ENCODE measurements at places on chromosomes 3 and 15.

DNA sequence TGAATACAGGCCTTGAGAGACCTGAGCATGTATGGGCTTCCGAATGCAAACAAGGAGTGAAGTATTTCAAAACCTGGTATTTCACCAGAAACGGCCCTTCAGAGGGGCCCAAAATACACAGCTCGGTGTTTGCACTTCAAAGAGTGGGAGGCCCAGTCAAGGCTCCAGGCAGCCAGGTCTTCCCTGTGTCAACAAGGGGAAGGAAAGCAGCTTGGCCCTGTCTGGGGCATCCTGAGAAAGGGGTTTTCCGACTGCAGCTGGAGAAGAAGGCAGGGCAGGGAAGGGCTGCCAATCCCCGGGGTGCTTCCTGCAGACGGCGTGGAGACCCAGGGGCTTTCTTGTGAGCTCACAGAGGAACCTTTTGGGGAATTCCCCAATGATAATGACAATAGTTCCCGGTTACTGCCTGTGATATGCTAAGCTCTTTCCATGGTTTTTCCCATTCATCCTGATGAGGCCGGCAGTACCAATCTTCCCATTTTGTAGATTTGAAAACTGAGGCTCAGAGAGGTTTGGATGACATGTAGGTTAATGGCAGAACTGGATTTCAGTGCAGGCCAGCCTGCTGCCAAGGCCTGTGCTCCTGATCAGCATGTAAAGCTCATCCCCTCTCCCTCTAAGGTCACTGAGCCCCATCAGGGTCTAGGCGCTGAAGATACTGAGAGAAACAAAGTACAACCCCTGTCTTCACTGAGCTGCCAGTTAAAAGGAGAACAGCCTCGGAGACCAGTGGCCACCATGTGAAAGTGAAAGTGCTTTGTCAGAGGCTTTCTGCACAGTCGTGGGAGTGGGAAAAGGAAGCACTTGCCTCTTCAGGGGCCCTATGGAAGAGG, 43.0 kb upstream of the TLE3 start:
- DNase-seq, result peak; percentile 23

- no peak for DNase-seq
Observed at GRCh38 chr3:187705164-187705563, 2.8 kb upstream of the RTP2 start.

DNA sequence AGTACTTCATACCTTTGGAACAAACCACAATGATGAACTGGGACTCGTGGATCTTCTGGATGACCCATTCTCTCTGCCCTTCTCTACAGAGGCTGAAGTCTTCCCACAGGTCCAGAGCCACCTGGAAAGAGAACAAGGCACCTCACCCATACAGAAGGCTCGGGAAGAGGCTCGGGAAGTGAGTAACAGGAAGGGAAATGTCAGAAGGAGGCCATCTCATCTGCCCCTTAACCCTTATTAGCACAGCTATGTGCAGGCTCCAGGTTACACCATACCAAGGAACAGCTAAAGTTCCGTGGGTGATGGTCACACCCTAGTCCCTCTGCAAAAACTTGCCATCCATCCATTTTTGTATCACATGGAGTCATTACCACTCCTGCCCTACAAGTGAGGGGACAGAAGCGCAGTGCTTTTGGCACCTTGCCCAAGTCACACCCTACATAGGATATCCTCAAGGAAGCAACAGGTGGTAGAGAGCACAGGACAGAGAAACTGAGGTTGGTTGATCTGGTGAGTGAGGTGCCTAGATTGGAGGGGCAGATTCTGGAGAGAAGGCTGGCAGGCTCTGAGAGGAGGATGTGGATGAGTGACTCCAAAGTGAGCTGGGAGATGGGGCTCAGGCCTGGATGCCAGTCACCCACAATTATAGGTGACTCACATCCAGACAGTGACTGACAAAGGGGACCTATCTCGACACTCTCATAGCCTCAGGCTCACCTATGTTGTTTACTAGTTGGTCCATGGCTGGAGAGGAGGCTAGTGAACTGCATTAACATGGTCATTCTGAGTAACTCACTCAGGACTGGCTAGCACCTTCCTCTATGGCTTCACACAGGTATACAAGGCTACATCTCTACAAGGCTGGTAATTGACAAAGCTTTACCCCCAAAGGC, 38.2 kb downstream of the SPATA12 start:
- no peak for DNase-seq

DNA sequence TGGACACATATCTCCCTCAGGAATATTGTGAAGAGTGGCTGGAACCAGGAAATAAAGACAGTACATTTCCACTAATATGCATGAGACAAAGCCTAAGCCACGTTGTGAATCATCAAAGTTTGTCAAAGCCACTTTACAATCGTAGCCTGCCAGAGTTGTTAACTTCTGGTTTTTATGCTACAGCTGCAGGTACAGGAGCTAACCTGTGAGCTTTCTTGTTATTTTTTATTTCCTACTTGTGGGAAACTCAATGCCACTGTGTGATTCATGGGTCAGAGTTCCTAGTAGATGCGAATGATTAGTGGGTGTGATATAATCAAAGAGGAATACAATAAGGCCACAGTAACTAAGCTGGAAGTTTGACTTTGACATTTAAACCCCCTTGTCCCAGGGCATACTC, 44.4 kb upstream of the TEX9 start:
- DNase-seq, result no peak

DNA sequence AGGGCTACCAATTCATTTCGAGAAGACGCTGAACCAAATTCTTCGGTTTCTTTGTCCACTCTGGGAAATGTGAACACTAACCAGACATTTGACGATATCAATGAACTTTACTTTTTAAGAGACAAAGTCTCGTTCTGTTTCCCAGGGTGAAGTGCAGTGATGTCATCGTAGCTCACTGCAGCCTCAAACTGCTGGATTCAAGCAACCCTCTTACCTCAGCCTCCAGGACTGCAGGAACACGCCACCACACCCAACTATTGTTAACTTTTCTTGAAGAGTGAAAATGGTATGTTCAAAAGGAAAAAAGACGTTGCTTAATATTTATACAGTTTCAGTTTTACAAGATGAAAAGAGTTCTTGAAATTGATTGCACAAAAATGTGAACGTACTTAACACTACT, 30.6 kb downstream of the MB21D2 start:
- peak; percentile 49 for DNase-seq

- peak; percentile 43 for DNase-seq
Observed at GRCh38 chr3:182682263-182683241, 110.8 kb upstream of the ATP11B start.

DNA sequence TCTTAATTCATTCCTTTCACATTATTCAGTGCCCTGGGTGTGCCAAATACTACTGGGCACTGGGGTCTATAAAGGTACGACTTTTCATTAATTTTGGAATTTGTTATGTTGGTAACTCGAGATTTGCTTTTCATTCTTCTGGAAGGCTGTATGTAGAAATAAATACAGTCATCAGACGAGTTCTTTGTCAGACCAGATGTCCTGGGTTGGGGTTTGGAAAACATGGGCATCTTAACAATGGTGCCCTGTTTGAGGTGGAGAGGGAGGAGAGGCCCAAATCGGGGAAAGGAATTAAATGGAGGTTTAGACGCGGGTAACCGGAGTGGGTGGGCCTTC, 662 bp upstream of the GLCE start:
- no peak for DNase-seq

GRCh38 chr3:183857863-183858262, 26.8 kb downstream of the PARL start:
- DNase-seq, result no peak

DNA sequence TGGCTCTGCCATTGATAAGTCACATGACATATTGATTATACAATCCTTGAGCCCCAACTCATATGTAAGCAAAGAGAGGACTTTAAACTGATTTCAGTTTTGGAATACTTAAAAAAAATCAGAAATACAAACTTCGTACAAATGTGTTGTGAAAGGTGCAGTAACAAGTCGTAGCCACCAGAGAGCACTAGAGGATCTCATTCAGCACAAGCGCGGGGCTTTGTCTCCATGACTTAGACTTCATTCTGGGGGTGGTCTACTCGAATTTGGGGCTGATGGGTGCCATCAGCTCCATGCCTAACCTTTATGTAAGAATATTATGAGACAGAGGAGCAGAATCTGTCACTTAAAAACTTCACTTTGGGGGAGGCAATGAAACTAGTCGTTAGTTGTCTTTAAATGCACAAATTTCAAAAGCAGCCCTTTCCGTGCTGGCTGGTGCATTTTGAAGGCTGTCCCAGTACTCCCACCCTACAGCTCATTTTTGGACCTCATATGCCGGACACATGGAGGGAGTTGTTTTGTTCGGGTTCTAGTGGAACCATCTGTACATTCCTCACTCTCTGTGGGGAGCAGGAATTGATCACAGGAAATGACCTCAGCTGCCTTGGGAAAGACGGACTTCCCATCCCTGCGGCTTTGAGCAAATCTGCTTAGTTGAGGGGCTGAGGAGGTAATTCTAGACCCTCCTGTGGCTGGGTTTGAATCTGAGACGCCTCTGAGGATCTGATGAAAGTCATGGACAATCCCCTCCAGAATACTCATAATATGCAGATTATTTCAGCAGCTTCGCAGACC, 27.5 kb upstream of the MASP1 start:
- peak; percentile 67 for DNase-seq

DNA sequence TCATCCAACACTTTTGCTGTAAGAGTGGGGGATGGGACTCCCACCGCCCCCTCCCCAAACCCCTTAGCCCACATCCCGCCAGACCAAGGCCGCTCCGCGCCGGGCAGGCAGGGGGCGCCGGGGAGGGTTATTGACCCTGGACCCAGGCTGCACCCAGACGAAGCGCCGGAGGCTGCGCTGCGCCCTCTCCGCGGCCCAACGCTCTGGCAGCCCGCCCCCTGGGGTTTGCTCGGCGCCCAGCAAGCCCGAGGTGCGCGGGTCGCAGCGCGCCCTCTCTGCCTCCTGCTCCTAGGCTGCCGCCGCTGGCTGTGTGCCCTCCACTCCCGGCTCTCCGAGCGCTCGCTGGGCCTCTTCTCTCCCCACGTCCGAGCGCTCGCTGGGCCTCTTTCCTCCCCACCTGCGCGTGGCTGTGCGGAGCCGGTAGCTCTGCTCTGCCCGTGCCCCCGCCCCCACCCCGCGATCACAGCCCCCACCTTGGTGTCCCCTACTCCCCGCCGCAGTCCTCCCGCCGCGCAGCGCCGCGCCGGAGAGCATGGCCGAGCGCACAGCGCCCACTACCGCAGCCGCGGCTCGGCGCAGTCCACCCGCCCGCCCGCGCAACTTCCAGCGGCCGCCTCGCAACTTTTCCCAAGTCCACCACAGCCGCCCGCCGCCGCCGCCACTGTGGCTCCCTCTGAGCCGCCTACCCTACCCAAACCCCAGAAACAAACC, 1.2 kb downstream of the MECOM start:
- peak; percentile 60 for DNase-seq

GRCh38 chr3:24490151-24490550, 4.5 kb downstream of the THRB start:
- DNase-seq, result no peak

DNA sequence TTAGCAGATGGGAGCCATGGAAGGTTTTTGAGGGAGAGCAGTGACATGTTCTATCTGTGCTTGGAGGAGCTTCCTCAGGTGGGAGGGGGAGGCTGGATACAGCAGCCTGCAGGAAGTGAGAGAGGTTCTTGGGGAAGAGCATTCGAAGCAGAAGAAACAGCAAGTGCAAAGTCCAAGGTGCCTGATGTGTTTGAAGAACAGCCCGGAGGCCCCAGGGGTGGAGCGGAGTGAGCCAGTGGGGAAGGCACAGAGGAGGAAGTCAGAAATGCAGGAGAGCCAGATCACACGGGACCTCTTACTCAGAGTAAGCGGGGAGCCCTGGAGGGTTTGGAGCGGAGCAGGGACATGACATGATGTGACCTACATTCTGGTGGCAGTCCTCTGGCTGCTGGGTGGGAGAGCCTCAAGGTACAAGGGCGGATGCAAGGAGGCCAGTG, 10.8 kb downstream of the ITGA11 start:
- DNase-seq, result peak; percentile 42

GRCh38 chr3:118705487-118706219, 329.0 kb downstream of the IGSF11 start:
- DNase-seq, result no peak

- DNase-seq, result peak; percentile 73
Observed at GRCh38 chr15:91257746-91258414, 157.8 kb downstream of the SV2B start.

DNA sequence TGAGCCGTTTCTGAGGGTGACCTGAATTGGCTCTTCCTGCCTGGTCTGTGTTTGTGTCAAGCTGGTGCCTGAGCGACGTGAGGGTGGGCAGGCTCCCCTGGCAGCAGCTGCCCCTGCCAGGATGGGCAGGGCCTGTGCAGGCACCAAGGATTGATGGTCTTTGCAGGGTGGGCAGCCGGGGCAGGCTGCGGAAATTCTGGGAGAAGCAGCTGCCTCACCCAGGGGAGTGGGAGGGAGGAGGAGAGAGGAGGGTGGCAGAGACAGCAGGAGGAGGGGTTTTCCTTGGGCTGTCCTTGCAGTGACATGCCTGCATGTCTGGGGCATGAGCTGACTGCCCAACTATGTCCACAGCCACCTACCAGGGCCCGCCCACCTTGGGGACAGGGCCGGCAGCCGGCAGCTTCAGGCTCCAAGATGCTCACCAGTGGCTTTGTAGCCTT, 27.9 kb upstream of the SLC6A6 start:
- DNase-seq, result peak; percentile 36

DNA sequence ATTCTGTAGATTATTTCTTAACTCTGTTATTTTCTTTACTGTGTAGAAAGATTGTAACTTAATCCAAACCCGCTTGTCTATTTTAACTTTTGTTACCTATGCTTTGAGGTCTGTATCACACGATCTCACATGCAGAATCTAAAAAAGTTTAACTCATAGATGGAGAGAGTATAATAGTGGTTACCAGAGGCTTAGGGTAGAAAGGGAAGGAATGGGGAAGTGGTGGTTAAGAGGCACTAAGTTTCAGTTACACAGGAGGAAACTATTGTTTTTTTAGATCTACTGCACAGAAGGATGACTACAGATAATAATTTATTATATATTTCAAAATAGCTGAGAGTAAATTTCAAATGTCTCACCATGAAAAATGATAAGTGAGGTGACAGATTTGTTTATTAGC, 515.2 kb downstream of the RSL24D1 start:
- DNase-seq, result no peak

DNA sequence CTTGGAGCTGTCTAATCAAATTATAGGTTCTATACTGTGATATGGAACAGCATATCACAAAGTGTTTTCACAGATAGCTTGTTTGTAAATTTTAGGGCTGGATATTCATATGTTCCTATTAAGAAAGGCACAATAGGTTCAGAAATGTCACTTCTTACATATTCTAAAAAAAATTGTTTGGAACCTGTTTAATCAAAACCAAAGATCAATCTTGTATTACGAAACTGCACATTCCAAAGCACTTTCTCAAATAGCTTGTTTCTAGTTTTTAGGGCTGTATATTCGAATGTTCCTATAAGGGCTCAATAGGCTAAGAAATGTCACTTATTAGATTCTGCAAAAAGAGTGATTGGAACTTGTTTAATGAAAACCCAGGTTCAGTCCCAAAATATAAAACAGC, 67.4 kb upstream of the OSBPL11 start:
- DNase-seq, result no peak

DNA sequence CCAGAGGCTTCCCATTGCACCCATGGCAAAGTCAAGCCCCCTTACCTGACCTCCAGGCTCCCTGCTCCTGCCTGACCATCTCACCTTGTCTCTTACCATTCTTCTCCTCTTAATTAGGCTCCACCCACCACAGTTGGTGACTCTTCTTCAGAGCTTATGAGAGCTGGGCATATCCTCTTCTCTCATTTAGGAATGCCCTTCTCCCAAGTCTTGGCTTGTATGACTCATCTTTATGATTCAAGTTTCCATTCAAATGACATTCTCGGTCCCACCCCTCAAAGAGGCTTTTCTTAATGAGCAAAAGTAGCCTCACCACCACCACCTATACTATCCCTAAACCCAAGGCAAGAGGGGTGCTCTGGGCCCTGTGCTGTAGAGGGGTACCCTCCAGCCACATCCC, 55.3 kb upstream of the NUDT16 start:
- DNase-seq, result no peak
